ENCODE measurements at places on chromosomes 3 and 15.

- no peak for DNase-seq
Measured at GRCh38 chr3:134663721-134664456, 13.1 kb upstream of the KY start.

DNA sequence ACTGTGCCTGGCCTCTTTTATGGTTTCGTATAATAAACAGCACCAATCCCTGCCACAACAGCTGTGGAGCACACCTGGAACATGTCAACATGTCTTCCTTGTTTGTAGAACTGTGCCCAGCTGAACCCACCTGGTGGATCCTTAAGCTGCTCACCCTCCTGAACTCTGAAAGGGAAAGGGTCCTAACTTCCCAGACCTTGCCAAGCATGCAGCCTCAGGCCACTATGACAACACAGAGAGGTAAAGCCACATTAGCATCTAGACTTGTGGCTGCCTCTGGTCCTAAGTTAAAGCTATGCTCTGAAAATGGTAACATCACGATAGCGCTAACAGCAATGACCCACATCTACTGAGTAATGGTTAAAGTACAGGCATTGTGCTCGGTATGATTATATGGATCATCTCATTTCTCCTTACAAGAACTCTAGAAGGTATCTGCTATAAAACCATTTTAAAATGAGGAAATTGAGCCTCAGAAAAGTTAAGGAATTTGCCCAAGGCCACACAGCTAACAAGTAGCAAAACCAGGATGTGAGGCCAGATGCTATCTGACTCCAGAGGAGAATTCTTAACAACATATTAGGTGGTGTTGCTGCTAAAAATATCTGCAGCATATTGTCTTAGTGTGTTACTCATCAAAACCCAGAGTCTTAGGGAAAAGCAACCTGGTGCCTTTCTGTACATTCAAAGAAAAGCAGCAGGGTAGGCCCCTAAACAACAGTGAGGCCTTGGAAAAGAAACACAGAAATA, 23.1 kb upstream of the HERC1 start:
- DNase-seq, result peak; percentile 56

DNA sequence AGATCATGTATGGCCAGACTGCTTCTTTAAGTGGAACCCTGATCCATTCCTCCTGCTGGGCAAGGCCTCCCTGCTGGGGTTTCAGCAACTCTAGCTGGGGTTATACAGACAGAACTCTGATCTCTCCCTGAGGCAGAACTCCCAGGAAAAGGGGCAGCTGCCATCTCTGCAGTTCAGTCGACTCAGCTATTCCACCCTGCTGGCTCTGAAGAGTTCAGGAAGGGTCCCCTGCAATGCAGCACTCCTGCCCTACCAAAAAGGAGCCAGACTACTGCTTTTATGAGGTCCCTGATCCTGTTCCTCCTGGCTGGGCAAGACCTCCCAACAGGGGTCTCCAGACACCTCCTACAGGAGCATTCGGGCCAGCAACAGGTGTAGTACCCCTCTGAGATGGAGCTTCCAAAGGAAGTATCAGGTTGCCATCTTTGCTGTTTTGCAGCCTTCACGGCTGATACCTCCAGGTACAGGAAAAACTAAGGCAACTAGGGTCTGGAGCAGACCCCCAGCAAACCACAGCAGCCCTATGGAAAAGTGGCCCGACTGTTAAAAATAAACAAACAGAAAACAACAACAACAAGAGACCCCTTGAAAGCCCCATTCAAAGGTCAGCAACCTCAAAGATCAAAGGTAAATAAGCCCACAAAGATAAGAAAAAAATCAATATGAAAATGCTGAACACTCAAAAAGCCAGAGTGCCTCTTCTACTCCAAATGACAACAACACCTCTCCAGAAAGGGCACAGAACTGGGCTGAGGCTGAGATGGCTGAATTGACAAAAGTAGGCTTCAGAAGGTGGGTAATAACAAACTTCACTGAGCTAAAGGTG, 14.2 kb upstream of the CP start:
- no peak for DNase-seq

GRCh38 chr3:43997316-43997715, 244.4 kb upstream of the TOPAZ1 start:
- DNase-seq, result no peak

- DNase-seq, result peak; percentile 99
Measured at GRCh38 chr3:143731776-143732175, 116.5 kb downstream of the SLC9A9 start.

GRCh38 chr15:35040339-35041255, 44.5 kb downstream of the NANOGP8 start:
- DNase-seq, result no peak

DNA sequence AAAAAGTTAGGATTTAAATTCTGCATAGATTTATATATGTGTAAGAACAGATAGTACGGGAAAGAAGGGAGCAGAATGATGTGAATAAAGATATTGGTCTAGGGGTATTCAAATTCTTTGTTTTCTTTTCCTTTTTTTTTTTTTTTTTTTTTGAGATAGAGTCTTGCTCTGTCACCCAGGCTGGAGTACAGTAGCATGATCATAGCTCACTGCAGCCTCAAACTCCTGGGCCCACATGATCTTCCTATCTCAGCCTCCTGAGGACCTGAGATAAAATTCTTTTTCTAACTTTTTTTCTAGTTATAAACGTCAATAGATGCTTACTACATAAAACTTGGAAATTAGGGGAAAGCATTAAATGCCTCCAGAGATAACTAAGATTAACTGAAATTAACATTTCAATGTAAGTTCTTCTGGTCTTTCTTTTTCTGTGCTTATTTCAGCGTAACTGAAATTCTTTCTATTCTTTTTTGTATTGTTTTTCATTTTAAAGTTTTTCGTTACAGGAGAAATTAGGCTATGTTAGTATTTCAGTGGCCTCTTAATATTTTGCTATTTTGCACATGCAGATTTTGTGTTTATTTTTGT, 29.2 kb downstream of the UBE2Q2 start:
- DNase-seq, result no peak
